ENCODE measurements at places on chromosomes 13 and 19.

DNA sequence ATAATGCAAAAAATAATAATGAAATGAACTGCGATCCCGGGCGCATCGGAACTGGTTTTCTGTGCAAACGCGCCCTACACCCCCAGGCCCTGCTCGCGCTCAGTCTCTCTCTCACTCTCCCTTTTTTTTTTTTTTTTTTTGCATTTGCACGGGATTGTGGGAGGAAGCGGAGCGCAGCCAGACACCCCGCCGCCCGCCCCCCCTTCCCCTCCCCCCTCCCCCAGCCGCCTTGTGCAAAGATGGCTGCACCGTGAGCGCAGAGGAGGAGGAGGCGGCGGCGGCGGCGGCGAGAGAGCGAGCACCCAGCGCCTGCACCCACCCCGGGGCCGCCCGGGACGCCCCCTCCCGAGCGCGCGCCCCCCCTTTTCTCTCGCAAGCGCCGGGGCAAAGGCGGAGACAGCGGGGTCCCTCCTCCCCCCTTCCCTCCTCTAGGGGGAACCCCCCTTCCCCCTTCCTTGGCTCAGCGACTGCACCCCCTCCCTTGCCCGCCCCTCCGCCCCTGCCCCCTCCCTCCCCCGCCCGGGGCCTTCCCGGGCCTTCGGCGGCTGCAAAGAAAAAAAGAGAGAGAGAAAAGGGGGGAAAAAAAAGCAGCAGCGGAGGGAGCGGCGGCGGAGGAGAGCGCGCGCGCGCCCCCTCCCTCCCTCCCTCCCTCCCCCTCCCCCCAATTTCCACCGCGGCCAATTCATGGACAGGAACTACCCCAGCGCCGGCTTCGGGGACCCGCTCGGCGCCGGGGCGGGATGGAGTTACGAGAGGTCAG lies at the start of gene PRR12:
Gene PRR12 (plus strand): TSS at position 212 of the 760 bp plus-strand sequence. CDS start 473 bp downstream, at position 685.
- DNase-seq, result no peak

GRCh38 chr13:48976576-48977285 lies 1.0 kb downstream of the FNDC3A start:
- no peak for DNase-seq

DNA sequence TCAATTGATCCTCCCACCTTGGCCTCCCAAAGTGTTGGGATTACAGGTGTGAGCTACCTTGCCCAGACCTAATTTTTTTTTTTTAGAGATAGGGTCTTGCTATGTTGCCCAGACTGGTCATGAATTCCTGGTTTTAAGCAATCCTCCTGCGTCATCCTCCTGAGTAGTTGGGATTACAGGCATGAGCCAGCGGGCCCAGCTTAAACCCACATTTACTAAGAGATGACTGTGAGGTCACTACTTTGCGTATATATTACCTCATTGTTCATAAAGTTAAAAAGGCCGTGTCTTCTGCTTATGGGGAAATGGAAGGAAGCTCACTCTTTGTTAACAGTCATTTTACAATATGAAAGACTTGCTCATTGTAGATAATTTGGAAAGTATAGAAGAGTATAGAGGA lies 39.6 kb upstream of the C1QTNF9 start:
- DNase-seq, result no peak

DNA sequence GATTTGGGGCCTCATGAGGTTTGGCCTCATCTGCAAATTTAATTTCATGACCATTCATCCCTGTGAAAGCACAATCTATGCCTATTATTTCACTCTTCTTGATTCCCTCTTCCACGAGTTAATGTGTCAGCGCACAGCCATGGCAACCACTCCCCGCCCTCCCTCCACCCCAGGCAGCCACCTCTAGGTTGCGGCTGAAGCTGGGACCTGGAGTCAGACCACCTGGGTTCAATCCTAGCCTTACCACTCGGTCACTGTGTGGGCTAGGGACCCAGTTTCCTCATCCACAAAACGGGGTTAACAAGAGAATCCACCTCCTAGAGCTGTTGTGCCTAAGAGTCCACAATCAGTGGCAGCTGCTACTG lies 9.8 kb downstream of the CHST8 start:
- DNase-seq, result no peak

- no peak for DNase-seq
Observed at GRCh38 chr13:110430391-110431336, 123.6 kb downstream of the COL4A2 start.

DNA sequence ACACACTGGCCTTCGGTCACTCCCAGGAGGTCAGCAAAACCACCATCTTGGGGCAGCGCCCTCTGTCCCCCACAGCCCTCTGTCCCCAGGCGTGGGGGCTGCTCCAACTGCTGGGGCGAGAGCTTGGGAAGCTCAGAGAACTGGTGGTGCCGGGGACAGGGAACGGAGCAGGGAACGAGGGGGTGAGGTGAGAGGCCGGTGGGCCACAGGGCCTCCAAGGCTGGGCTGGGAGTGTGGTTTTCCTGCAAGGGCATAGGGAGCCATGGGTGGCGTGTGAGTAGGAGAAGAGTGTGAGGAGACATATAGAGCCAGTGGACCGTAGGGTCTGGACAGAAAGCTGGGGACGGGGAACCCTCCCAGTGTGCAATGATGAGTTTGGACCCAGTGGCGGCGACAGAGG lies 34.1 kb downstream of the F2RL3 start:
- no peak for DNase-seq

DNA sequence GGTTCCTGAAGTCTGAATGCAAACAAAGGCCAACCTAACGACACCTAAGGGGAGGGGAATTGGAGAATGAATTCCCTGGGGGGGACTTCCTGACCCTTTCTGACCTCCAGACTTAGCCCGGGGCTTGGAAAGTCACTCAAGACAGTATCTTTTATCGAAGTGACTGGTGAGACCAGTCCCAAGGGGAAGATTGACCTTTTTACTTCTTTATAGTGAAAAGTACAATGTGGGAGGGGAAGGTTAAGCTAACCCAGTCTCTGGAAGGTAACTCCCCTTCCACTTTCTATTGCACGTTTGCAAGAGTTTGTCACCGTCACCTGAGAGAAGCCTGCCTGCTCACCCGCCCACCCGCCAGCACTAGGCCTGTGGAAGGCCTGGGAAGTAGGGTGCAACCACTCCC lies 111.9 kb downstream of the EFNB2 start:
- peak; percentile 20 for DNase-seq

DNA sequence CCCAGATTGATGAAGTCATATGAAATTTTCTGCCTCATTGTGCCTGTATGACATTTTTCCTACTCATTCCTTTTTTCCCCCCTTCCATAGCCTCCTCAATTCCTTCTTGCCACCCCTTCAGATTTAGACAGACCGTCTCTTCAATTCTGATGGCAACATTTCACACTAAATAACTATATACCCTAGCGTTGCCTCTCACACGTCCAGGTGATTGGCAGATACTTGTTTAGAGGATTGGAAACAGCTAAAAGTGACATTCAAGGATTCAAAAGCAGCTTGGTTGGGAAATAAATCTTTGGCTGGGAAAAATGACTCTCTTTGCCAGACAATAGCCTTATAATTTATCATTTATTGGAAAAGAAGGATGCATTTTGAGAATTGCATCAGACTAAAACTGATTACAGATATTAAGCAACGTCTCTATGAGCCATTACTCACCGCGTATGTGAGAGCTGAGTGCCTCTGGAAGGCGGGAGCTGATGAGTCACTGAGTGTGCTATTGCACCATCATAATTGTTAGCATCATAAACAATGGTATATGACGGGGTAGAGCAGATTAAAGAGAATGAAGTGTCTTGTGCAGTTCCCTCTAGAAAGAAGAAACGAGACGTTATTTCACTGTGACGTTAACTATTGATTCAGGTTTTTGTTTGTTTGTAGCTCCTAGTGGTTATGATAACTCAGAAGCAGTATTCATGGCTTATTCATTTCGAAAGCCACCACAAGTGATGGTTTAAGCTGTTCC lies 61.1 kb upstream of the FAM216B start:
- DNase-seq, result no peak

GRCh38 chr19:8333767-8334457 lies 9.2 kb downstream of the KANK3 start:
- no peak for DNase-seq

DNA sequence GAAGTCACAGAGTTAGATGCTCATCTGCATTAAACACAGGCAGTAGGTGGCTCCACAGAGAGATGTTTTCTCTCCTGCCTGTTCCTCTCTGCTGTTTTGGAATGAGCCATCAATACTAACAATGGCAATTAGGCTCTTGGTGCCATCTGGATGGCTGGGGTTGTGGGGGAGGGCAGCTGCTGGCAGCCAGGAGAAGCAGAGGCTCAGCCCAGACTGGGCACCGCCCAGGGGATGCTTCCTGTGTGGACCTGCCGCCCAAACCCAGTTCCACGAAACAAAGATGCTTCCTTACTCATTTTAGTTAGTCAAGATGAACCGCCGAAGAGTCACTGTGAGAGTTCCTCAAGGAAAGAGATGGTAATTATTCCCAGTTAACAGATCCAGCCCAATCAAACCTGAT lies 50.8 kb upstream of the PCDH8 start:
- no peak for DNase-seq
